ENCODE measurements at places on chromosomes 4 and X.

- no peak overlapping the region for H3K4me3 ChIP-seq
- no peaks in the 10 kb centered on the region for H3K36me3 ChIP-seq
- no peaks in the 10 kb centered on the region for H3K4me1 ChIP-seq
- no peak overlapping the region for H3K27ac ChIP-seq
- no peak for DNase-seq
Measured at GRCh38 chr4:96145601-96146000, 305.7 kb downstream of the PDHA2 start.

GRCh38 chr4:130545596-130545995 is 1449.6 kb downstream of the C4orf33 start:
- H3K27ac ChIP-seq = no peak overlapping the region
- DNase-seq = no peak
- no peaks in the 10 kb centered on the region for H3K27me3 ChIP-seq
- no peaks in the 10 kb centered on the region for H3K4me1 ChIP-seq
- no peak overlapping the region for H3K4me3 ChIP-seq

GRCh38 chr4:187294861-187295260 is 571.2 kb upstream of the FAT1 start:
- H3K27ac ChIP-seq = no peak overlapping the region
- no peaks in the 10 kb centered on the region for H3K4me1 ChIP-seq
- DNase-seq = no peak
- no peak overlapping the region for H3K4me3 ChIP-seq
- H3K27me3 ChIP-seq = no peaks in the 10 kb centered on the region

- H3K27ac ChIP-seq = no peak overlapping the region
- no peak for DNase-seq
- H3K36me3 ChIP-seq = peaks cover 6% of the 10 kb centered on the region
- peaks cover 73% of the 10 kb centered on the region for H3K4me1 ChIP-seq
Measured at GRCh38 chrX:136622568-136622967, 25.4 kb upstream of the CD40LG start.

DNA sequence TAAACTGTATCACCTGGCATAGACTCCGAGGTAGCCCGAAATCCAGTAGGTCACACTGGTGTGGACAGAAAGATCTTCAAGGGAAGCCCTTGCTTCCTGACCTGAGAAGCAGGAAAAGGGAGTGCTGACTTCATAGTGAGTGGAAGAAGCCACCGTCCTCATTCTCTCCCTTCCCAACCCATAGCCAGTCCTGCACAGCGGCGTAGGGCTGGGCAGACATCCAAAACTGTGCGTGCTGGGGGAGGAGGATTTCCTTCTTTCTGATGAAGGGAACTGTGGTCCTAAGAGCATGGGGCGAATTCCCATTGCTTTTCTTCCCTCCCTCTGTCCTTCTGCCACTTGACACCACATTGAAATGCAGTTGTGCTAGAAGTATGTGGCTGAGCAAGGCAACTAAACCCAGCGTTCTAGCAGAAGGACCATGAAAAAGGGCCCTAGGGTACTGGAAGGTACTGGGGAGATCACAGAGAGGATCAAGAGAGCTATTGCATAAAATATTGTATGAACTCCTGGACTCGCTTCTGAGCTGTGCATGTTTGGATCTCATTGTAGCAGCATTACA is 66.9 kb downstream of the STOX2 start:
- peaks cover 10% of the 10 kb centered on the region for H3K27me3 ChIP-seq
- no peaks in the 10 kb centered on the region for H3K36me3 ChIP-seq
- no peak for DNase-seq
- no peak overlapping the region for H3K4me3 ChIP-seq
- no peak overlapping the region for H3K27ac ChIP-seq

- H3K4me3 ChIP-seq = no peak overlapping the region
- no peak overlapping the region for H3K27ac ChIP-seq
- no peaks in the 10 kb centered on the region for H3K36me3 ChIP-seq
- H3K27me3 ChIP-seq = peaks cover 4% of the 10 kb centered on the region
- no peak for DNase-seq
Measured at GRCh38 chr4:165175879-165176278, 31.5 kb upstream of the KLHL2 start.
